ENCODE measurements at places on chromosomes 7 and 10.

- DNase-seq: peak; percentile 71
Measured at GRCh38 chr10:73875139-73875475, 752 bp upstream of the CAMK2G start.

GRCh38 chr7:46452561-46453135, 531.6 kb upstream of the IGFBP3 start:
- no peak for DNase-seq

DNA sequence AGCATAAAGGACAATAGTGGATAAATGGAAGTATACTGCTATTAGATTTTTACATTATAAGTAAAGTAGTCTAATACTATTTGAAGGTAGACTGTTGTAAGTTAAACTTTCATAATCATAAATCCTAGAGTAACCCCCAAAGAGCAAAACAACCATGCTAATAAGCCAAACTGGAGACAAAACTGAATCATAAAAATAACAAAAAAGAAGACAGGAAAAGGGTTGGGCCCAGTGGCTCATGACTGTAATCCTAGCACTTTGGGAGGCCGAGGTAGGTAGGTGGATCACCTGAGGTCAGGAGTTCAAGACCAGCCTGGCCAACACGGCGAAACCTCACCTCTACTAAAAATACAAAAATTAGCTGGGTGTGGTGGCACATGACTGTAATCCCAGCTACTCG, 9.7 kb downstream of the CACUL1 start:
- DNase-seq: no peak

- no peak for DNase-seq
Measured at GRCh38 chr7:101333912-101334311, 12.3 kb upstream of the IFT22 start.

DNA sequence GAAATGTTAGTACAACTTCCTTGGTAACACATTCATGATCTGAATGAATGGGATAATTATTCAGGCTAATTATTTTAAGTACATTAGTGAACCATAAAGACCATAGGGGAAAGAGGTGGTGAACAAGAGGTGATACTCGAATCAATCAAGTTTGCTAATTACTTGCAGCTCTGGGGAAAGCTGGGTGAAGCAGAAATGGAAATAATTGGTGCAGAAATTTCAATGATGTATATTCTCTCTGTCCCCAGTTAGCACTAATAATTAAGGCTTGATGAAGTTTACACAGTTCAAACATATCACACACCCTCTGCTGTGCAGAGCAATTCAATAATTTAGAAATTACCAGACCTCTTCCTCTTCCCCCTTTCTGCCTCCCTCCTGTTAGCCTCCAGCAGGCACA, 49.4 kb upstream of the OPALIN start:
- DNase-seq: no peak

GRCh38 chr10:26799342-26799741, 61.4 kb downstream of the ABI1 start:
- no peak for DNase-seq

DNA sequence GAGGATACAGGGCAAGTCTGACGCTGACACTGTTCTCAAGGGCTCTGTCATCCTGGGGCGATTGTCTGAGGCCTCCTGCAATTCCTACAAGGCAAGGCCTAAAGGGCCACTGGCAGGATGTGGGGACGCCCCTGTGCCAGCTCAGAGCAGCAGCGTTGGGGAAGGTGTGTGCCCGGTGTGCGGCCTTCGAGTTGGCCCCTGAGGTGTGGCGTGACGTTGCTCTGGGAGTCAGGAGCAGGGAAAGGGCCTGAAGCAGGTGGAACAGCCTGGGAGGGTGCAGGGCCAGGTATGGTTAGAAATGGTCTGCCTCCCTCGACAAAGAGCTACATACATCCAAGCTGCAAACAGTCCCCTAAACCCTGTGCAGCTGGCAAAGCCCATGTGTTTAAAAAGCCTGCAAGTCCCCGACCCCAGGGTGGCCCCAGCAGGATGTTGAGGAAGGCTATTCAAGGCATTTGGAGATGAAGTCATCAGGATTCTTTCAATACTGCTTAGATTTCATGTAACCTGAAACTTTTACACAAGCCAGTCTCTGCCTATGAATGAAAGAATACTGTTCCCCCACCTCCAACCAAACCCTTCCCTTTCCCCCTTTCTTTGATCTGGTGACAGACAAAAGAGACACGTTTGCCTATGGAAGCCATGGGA, 142.5 kb upstream of the TNS3 start:
- no peak for DNase-seq

DNA sequence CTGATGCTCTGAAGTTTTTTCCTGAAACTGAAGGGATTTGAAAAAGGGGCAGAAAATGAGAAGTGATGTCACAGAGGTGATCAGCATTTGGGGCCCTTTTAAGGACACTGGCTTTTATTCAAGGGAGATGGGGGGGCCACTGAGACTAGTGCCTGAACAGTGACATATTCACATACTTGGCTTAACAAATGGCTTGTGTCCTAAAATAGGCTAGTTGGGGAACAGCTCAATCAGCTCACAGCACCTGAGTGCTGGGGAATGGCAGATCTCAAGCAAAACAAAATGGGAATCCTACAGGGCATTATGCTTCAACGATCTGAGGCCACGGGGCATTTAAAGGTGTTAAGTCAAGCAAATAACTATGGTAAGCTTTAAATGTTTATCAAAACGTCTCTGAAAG, 90.1 kb downstream of the UBE2H start:
- no peak for DNase-seq

GRCh38 chr10:12781976-12782375, 219.5 kb downstream of the CCDC3 start:
- no peak for DNase-seq

- DNase-seq: no peak
Measured at GRCh38 chr7:93011351-93012294, 106.2 kb downstream of the SAMD9 start.

DNA sequence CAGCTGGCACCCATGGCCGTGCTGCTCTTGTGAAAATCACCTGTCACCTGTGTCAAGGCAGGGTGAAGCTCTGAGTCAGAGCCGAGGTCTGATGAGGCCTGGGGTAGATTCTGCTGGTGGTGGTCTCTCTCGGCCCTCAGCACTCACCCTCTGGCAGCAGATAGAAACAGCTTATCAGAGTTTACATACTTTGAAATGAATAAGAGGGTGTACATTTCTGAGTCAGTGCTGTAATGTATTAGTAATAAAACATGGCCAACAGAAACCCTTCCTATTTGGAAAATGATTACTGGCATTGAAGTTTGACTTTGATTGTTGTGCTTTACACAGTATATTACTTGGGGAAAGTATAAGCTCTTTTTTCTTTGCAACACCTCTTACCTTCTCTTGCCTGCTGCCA, 228.8 kb downstream of the SNX10 start:
- DNase-seq: no peak

- no peak for DNase-seq
Measured at GRCh38 chr7:58086461-58086860, 636.5 kb downstream of the ZNF716 start.

GRCh38 chr10:119483001-119483400, 59.5 kb downstream of the RGS10 start:
- DNase-seq: no peak

DNA sequence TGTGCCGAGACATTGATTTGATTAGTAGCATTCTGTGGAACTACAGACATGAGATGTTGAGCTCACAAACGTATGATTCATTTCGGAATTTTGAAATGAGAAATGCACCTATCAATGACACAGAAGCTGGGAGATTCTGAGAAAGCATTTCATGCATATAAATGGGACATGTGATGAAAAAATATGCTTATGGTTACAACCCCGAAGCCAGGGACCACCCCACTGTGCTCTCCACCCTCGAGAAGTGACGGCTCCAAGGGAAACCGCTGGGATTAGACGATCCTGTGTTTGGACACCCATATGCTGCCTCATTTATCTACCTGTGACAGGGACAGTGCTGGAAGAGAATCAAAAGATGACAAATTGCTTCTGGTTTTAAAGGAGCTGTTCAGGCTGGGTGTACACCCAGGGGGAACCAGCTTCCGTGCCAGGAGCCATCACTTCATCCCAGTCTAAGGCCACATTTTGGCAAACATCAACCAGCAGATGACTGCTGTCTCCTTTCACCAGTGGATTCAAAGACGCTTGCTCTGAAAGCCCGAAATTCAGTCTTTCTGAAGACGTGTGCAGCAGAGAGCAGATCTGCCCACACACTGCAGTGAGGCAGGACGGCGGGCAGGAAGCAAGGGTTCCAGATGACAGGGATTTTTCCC, 109.9 kb downstream of the ATXN7L1 start:
- DNase-seq: no peak

- DNase-seq: no peak
Measured at GRCh38 chr10:53325066-53325465, 552.5 kb upstream of the MBL2 start.

- DNase-seq: no peak
Measured at GRCh38 chr10:104416851-104417250, 63.2 kb downstream of the CFAP58 start.

DNA sequence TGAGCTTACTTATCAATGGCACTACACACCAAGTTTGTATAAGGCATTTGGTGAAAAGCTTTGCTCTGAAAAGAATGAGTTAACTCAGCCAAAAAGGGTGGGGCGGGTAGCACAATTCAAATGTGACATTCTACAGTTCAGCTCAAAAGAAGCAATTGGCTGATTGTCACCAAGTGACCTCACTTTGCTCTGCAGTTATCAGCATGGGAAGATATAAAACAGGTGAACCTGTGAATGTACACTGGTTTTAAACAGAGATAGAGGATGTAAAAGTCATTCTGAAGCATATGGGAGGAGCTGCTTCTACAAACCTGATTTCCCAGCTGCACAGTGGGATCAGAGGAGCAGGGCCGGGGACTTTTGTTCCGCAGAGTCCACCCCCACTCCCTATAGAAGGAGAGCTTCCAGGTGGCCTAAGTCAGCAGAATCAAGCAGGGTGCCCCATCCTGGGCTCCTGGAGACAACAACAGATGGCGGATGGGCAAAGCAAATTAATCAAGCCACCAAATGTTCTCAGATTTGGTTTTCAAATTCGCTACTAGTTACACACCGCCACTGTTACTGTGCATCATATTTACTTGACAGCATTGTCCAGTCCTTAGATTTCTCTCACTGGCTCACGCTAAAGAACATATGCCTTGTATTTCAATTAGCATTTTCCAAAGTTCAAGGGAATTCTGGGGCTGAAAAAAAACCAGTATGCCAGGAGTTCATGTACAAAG, 27.5 kb upstream of the NPVF start:
- no peak for DNase-seq
